ENCODE measurements at places on chromosomes 12 and 14.

DNA sequence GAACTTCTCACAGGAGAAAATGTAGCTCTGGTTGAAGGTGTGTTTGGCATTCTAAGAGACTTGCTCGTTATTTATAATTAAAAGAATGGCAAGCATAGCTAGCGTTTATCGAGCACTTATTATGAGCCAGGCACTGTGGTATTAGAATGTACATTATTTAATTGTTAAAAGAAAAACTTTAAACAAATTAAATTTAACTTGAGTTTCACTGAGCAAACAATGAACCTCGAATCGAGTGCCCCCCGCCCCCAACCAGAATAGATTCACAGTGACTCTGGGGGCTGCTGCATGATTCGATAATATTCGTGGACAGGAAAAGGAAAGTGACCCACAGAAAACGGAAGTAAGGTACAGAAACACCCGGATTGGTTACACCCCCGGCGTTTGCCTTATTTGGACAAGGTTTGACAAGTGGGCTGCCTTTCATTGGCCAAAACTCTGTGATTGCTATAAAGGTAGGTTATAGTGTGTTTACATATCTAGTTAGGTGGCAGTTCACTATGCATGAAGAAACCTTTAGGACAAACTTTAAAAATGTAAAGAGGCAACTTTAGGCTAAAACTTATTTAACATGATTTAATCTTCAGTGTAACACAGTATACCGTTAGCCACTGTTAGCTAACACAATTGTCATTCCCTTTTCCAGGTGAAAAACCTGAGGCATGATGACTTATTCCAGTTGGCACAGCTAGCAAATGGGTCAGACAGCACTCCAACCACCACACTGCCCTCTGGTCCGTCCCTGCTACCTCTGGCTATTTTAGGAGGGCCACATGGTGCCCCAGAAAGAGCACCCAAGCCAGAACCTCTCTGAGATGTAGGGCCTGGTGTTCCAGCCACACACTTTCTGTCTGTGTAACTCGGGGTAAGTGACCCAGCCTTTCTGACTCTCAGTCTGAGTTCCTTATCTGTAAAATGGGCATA, 7.1 kb downstream of the SCNN1A start:
- no peak for DNase-seq

DNA sequence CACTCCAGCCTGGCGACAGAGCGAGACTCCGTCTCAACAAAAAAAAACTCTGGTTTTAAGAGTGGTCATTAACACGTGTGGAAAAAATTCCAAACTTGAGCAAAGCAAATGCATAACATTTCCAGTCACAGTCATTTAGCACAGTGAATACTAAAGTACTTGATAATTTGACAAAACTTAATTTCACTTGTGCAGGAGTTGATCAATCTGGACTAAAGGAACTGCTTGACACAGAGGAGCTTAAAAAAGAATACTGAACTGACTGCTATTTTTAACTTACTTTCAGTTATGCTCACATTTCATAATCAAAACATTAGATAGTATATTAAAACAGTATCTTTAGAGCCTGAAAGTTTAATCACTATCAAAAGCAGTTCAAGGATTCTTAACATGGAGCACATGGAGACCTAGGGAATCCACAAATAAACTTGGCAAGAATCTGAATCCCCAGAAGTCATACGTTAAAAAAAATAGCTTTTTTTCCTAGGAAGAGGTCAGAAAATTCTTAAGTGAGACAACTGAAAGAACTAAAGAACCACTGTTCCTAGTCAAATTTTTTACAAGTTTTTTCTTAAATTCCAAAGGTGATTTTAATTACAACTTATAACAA, 7.4 kb downstream of the UBE2N start:
- DNase-seq, result no peak

GRCh38 chr14:78950649-78951048, 780.5 kb downstream of the NRXN3 start:
- no peak for DNase-seq

DNA sequence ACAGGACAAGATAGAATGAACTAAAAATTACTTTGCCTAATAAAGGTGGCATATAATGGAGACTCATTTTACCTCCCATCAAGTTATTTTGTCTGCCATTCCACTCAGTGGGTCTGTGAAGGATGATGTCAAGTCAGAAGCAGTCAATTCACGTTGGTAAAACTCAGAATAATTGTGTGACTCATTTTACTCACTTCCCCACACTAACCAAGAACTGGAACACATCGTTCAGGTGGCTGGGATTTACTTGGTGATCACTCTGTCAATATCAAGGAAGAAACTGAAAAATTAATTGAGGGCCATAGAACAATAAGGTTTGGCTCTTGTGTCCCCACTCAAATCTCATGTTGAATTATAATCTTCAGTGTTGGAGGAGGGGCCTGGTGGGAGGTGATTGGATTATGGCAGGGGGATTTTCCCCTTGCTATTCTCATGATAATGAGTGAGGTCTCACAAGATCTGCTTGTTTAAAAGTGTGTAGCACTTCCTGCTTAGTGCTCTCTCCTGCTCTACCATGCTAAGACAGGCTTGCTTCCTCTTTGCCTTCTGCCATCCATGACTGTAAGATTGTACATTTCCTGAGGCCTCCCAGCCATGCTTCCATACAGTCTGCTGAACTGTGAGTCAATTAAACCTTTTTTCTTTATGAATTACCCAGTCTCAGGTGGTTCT, 35.7 kb upstream of the GTF2A1 start:
- DNase-seq, result no peak

DNA sequence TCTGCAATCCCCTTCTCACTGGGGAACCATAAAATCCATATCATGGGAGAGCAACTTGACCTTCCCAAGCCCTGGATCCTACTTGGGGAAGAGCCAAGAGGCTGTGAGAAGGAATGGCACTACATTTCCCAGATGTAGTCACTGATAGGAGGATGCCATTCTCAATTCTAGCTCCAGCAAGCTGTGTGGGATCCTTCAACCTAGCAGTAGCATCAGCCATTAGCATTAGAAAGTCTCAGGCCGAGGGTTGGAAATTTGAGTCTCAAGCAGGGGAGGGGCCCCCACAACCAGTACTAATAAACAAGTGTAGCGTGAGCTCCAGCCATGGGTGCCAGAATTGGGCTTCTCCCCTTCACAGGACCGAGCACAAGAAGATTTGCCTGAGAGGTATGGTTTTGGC, 84.3 kb upstream of the NELL2 start:
- no peak for DNase-seq

DNA sequence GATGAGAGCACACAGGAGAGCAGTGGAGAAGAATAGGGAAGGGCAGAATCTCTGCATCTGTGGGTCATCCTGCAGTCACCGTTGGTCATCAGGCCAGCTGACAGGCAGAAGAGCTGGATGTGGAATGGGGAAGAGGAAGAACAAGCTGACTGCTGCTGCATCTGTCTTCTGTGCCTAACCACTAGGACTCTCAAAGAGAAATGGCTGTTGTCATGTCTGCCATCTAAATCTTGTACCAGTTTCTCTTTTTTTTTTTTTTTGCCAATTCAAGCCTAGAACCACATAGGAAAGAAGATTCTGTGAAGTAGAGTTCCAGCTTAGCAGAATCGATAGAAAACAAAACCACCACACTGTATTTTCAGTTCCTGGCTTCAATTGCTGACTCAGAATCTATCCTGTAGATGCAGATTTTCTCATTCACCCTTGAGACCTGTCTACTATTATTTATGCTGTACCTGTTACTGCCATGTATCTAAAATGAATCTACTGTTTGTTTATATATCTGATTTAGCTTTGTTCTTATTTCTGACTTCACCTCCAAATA, 421.9 kb upstream of the PRICKLE1 start:
- DNase-seq, result no peak

- no peak for DNase-seq
These were observed 217.3 kb downstream of the RBM19 start for GRCh38 chr12:113748707-113749432.

- no peak for DNase-seq
These were observed 487.1 kb downstream of the AACS start for GRCh38 chr12:125552295-125552694.

- no peak for DNase-seq
These were observed 86.2 kb upstream of the PPM1H start for GRCh38 chr12:63021116-63021515.

DNA sequence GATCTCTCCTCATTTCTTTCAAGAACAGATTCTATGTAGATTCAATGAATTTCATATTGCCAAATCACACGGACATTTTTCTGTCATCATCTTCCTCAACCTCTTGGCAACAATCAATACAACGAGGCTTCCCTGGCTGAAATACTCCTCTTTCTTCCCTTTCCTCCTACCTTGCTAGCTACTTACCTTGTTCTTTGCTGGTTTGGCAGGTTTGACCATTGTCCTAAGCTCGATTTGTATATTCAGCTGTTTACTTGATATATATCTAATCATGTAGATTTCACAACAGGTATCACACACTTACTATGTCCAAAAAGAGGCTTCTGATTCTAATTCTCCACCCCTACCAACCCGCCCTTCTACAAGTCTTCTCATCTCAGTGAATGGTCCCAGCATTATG, 23.6 kb downstream of the NDUFA12 start:
- DNase-seq, result no peak

DNA sequence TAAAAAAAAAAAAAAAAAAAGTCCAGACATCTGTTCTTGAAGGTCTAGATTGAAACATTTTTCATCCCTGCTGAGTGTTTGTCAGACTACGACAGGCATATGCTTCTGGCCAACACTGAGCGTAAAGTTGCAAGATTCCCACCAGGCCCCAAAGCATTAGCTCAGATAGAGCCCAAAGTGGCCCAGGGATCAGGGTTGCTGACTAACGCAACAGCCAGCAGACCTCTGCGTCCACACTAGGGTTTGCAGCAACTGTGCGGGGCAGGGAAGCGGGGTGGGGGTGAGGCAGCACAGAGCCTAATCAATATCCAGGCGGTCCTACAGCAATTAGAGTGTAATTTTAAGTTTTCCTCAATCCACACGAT, 55.7 kb downstream of the SSH1 start:
- DNase-seq, result no peak

- DNase-seq, result no peak
These were observed 2.4 kb upstream of the CRIP1 start for GRCh38 chr14:105484069-105484996.

GRCh38 chr12:20264608-20265114, 103.7 kb upstream of the PDE3A start:
- no peak for DNase-seq
